Activated gamma-delta T cell treated with anti-CD3 and anti-CD28 coated beads, Interleukin-2, amount 50 U/mL, for 16 hours (primary cell): ENCODE measurements at places on chromosomes 11 and 22.

DNA sequence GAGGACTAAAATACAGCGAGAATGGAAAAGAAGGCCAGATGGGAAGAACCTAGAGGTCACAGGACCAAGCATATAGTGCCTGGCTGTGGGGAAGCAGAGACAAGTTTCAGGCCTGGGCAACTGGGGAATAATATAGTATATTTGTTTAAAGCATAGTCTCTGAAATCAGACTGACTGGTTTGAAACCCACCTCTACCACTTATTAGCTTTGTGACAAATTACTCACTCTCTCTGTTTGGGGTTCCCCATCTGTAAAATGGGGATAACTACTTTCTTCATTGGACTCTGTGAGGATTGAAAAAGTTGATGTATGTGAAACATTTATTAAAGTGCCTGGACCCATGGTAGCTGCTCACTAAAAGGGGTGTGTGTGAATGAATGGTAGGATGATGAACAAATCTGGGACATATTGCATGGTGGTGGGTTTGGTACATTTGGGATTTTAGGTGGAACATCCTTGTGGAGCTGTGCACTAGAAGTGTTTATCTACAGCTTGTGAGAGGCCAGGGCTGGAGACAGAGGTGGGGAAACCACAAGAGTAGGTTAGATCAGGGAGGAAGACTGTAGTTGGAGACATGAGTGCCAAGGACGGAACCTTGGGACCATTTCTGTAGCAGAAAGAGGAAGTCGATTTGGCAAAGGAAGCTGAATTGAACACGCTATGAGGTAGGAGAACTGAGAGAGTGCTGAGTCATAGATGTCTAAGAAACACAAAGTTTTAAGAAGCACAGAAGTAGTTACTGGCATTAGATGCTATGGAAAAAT, 52.6 kb downstream of the SWAP70 start:
- no peak for DNase-seq

GRCh38 chr11:9663699-9664275, at the start of gene SWAP70:
SWAP70 (plus strand) TSS chr11:9664077; CDS start chr11:9664180, 103 bp downstream.
- peak; percentile 58 for DNase-seq

DNA sequence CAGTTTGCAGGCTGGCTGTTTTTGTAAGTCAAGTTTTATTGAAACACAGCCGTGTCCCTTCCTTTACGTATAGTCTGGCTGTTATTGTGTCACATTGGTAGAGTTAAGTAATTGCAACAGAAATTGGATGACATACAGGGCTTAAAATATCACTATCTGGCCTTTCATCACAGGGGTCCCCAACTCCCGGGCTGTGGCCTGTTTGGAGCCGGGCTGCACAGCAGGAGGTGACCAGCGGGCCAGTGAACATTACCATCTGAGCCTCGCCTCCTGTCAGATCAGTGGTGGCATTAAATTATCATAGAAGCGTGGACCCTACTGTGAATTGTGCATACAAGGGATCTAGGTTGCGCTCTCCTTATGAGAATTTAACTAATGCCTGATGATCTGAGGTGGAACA, 31.7 kb downstream of the EXT2 start:
- DNase-seq = no peak

DNA sequence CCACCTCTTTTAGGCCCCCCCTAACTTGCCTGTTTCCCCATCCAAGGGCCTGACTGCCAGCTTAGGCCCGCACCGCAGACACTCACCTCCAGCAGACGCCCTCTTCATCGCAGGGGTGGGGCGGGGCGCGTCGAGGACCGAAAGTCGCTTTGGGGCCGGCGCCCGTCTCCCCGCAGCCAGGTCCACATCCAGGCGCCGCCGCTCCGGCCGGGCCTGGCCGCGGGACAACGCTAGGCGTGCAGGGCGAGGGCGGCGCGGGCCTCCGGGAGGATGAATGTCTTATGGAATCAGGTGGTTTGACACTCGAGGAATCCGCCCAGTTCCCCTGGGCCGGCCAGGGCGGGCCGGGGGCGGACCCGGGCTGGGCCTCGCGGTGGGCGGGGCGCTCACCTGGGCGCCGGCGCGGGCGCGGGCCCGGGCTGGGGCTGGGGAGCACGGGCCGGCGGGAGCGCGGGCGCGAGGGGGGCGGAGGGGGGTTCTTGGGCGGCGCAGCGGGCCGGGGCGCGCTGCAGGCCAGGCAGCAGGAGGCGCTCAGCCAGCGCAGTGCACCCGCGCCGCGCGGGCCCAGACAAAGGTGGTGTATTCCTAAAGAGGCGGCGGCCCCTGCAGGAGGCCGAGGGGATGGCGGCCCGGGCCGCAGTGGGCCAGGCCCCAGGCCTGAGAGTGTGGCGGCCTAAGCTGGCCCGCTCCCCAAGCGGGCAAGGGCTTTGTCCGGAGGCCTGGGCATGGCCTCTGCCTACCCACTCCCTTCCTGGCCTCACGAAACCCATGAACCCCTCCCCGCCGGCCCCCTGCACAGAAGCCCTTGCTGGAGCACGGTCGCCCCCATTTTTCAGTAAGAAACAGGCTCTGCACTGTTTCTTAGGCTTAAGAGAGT, 177.6 kb downstream of the IGLL1 start:
- no peak for DNase-seq

DNA sequence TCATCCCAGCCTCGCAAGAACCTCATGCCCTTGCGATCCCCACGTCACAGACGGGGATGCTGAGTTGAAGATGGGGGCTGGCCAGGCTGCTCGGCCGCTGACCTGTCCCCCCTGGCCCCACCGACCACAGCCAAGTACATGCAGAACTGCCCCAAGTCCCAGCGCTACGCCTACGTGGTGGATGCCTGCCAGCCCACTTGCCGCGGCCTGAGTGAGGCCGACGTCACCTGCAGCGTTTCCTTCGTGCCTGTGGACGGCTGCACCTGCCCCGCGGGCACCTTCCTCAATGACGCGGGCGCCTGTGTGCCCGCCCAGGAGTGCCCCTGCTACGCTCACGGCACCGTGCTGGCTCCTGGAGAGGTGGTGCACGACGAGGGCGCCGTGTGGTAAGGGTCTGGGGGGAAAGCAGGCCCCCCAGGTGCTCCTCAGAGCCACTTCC, 10.0 kb downstream of the MUC5B start:
- DNase-seq = no peak

DNA sequence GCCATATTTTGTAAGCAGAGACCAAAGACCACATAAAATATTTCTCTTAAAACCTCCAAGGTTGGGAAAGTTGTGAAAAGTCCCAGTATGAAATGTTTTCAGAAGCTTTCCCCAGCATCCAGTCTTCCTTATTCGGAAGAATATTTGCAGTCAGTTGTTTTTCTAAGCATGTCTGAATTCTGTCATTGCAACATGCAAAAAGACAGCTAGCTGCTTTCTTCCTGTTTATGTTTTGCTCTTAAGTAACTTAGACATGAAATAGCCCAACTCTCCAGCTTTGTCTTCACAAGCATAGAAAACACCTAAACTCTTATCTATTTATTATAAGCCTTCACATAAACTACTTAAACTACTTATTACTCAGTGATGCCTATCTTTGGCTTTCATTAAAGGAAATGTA, 57.9 kb upstream of the MMP13 start:
- no peak for DNase-seq
